Tibial nerve (tissue), 4 donors: ENCODE measurements at places on chromosomes 12 and 14.

DNA sequence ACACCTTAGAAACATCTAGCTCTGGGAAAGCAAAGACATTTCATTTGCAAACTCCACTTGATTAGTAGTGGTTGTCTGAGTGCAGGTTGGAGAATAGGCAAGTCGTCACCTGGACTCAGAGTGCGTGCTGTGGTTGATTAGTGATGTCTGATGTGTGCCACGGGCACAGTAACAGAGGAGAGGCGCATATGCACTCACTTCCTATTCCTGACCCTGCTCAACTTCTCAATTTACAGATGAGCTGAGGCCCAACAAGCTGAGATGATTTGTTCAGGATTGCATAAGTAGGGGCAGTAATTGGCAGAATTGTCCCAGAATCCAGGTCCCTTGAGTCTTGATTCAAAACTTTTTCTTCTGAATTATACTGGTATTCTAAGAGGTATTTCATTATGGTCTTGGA, 44.9 kb downstream of the ADCK1 start:
- no peak for DNase-seq

DNA sequence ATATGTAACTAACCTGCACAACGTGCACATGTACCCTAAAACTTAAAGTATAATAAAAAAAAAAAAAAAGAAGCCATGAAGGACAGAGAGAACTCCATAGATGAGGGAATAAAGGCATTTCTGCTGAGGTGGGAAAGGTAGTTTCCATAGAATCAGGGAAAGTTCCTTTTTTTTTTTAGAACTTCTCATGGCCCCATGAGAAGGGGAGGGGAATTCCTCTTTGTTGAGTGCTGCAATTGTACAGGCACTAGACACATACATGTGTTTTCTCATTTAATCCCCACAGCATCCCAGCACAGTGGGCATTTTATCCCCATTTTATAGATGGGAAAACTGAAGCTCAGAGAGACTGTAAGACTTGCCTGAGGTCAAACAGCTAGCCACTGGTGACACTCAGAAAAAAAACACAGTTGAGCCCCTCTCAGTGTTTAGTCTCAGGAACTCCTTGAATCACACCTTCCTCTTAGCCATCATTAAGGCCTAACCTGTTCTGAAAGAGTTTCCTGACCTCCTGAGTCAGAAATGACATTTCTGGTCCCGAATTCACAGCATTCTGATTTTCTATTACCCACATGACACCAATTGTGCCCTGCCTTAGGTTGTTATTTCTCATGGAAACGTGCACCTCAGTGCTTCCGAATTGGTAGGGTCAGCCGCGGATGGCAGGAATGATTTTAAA, 189.3 kb upstream of the G2E3 start:
- DNase-seq = no peak

GRCh38 chr12:52019113-52019770, 12.5 kb downstream of the TAMALIN start:
- DNase-seq = no peak

DNA sequence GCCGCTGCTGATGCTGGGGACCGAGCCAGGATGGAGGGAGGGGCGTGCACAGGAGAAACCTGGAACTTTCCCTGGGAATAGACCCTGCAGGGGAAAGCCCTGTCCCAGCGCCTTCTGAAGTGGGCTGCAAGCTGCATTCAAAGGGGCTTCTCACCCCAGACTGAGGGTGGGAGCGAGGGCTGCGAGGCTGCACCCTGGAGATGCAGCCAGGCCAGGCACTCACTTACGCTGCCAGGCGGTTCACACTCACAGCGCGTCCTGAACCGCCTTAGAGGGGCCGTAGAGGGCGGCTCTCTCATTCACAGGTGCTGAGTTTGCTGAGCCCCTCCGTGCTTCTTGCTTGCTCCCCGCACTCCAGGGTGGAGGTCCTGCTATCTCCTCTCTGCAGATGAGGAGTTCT, 208.5 kb upstream of the C14orf180 start:
- no peak for DNase-seq

GRCh38 chr14:64807551-64807950, 72.2 kb downstream of the SPTB start:
- DNase-seq = no peak

GRCh38 chr12:113041560-113041959, 15.0 kb upstream of the DTX1 start:
- no peak for DNase-seq

GRCh38 chr12:100026241-100026640, 41.5 kb upstream of the ANKS1B start:
- no peak for DNase-seq

DNA sequence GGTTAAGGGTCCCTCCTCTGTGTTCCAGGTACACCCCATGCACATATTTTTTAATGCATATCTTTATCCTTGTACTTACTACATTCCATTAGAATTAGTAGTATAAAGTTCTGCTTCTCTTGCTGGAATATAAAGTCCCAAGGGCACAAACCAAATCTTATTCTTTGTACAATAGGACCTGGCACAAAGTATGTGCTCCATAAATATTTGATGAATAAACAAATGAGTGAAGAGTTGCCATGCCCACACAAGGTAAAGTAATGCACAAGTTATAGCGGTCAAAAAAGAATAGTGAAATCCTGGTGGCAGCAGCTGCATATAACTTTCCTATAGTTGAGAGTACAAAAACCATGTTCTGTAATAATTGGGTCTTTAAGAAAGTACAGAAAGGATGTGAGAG, 82.1 kb upstream of the BMP4 start:
- DNase-seq = no peak
